Activated CD8-positive, alpha-beta memory T cell treated with anti-CD3 and anti-CD28 coated beads for 1 hour (primary cell): ENCODE measurements at places on chromosomes 12 and 14.

DNA sequence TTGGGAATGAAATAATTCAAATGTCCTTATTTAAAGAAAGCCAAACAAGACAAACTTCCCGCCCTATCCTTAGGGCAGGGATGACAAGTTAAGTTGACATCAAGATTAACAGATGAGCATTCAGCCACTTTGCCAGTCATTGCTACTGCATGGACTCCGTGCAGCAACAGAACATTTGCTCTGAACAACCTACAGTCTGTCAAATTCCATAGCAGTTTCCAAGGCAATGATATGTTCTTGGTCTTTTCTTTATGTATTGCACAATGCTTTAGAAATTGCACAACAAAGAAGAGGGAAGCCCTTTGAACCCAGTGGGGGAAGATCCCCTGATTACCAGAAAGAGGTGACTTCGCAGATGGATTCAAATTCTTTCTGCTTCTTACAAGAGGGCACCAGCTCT is 269.8 kb downstream of the BCAT1 start:
- DNase-seq = no peak

DNA sequence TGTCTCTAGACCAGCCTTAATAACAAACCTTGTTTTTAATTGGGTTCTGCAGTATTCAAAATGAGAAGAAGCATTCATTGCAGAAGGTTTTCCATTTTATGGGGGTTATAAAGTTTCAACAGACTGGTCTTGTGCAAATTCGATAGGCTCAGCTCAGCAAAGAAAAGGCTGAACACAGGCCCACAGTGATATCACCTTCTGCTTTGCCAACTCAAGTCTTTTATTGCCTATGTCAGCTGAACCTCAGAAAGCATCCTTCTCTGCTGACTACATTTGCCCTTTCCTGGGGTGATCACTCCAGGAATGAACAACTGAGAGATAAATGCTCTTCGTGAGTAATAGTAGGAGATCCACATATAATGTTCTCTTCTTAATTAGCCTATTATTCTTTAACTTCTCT is 134.5 kb upstream of the CCDC175 start:
- DNase-seq = no peak

DNA sequence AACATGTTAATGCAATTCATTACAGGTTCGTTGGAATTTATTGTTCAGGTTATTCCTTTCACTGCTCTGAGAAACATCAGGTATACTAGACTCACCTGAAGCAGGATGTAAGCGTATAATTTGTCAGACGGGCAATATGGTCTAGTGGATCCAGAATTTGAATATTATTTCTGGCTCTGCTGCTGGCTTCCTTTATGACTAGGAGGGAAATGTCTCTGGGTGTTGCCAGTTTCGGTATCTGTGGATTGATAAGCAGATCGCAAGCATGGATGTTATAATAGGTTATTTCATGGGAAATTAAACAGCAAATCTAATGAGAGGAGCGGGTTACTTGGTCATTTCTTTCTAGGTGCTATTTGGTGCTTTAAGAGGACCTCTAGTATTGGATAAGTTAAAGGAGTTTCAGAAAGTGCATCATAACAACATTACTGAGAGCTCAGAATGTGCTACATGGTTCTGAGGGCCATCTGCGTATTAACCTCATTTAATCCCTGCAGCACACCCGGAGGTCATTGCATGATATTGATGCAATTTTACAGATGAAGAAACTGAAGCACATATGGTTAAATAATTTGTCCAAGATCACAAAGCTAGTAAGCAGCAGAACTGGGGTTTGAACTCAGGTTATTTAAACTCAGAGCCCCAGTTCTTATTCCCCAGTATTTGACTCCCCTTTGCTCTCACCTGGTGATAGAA is 47.3 kb upstream of the BCAT1 start:
- DNase-seq = no peak

DNA sequence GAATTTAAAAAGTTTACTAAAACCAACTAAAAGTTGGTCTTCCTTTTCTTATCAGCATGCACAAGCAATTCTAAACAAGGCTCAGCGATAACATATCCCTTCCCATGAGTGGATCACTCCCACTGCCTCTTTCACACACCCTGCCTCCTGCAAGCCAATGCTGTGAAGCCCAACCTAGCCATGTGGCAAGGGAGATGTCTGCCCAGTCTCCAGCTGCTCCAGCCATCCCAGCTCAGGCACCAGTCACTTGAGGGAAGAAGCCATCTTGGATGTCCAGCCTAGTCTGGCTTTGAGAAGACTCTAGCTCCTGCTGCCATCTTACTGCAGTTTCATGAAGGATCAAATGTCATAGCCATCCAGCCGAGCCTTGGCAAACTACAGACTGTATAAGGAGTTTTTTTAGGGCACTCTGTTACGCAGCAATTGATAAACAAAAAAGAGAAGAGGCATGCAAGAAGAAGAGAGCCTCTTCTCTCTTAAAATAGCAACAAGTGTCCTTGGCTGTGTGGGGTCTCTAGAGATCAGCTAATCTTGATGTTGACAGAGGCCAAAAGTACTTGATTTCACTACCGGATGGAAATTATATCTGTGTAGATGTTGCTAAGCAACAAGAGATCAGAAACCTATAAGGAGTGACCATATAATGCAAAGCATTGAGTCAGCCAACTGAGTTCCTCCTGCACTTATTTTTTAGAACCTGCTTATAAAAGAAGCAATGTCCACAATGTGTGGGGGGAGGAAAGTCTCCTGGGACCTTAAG is 108.9 kb downstream of the PTCSC3 start:
- DNase-seq = no peak

GRCh38 chr12:48542300-48542928 is 17.0 kb downstream of the OR8S1 start:
- DNase-seq = peak; percentile 14

- no peak for DNase-seq
Measured at GRCh38 chr12:43099691-43100163, 452.3 kb downstream of the ADAMTS20 start.

GRCh38 chr12:24974216-24974615 is 25.3 kb upstream of the BCAT1 start:
- no peak for DNase-seq

GRCh38 chr12:113146999-113147398 is 2.5 kb upstream of the CFAP73 start:
- no peak for DNase-seq

DNA sequence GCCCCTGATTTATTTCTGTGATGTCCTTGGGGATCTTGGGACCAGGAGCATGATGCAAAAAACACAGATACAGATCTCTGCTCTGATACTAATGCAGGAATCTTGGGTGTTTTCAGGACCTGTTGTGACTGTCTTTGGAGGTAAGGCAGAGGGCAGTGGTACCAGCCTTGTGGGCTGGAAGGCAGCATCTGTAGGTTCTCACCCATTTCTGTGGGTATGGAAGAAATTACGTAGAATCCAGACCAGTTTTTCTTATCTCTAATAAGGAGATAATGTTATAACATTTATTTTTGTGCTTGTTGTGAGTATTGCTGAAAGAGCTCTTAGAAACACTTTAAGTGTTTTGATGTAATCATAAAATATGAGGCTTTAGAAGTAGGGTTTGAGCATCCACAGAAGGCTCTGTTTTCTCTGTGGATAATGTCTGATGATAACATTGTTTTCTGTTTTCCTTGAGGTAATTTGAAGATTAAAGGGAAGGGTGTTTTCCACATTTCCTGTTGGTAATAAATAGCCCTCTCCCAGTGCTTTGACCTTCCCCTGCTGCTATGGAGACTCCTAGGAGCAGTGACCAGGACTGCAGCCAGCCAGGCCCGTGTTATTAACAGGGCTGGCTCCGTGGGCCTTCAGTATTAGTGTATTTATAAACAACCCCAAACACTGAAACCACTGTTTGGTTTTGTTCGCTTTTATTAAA is 9.4 kb upstream of the DCP1B start:
- no peak for DNase-seq

DNA sequence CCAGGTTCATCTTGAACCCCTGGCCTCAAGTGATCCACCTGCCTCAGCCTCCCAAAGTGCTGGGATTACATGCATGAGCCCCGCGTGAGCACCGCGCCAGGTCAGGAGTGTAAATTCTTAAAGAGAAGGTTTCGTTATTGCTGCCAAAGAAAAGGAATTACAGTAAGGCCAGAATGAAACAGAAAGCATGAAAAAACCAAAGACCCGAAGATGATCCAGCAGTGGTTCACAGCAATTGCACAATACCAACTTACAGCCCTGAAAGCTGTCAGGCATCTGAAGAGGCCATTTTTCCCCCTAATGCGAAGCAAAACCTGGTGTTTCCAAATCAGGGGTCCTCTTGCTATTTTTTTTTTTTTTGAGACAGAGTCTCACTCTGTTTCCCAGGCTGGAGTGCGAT is 10.3 kb downstream of the RBM23 start:
- no peak for DNase-seq

- no peak for DNase-seq
Measured at GRCh38 chr14:67933266-67933665, 113.7 kb downstream of the RAD51B start.

DNA sequence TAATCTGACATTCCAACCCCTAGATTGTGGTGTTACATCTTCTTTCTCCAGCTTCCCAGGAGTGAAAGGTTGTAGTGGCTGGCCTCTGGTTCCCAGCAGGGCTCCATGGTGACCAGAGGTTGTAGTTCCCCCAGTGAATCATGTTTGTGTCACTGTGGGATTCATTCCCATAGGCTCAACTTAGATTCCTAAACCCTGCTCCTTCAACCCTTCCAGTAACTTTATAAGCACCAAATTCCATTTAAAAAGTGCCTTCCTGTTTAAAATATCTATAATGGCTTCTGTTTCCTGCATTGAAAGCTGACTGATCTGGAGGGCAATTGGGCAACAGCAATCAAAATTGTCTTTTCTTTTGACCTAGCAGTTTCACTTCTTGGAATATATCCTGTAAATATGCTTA is 40.5 kb upstream of the TBC1D15 start:
- no peak for DNase-seq

DNA sequence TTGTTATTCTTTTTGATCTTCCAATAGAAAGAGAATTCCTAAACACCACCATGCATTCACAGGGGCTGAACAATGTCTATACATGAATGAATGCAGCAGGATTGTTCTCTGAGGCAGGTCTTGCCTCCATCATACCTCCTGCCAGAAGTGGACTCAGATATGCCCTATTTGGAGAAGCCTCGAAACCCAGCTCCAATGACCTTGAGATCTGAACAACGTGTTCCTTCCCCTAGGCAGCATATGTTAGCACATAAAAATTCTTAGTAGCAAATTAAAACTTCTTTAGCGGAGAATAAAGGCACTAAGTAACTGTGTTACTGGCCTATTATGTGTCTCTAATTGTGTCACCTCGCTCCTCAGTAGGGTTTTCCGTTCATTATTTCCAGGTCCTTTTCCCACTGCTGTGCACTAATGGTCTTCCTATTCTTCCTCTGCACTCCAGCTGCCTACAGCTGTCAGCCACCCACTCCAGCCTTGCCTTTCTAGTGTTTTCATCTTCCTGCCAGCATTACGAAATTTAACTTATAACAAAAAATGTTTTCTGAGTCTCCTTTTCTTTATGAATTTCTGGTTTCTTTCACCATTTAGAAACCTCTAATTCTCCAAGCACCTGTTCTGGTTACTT is 62.6 kb upstream of the IGF1 start:
- DNase-seq = no peak

GRCh38 chr14:80784820-80785219 is 156.7 kb downstream of the CEP128 start:
- no peak for DNase-seq

- peak; percentile 19 for DNase-seq
Measured at GRCh38 chr12:12007001-12007712, 63.6 kb upstream of the BCL2L14 start.

GRCh38 chr14:58643366-58643765 is 5.6 kb downstream of the DACT1 start:
- no peak for DNase-seq

DNA sequence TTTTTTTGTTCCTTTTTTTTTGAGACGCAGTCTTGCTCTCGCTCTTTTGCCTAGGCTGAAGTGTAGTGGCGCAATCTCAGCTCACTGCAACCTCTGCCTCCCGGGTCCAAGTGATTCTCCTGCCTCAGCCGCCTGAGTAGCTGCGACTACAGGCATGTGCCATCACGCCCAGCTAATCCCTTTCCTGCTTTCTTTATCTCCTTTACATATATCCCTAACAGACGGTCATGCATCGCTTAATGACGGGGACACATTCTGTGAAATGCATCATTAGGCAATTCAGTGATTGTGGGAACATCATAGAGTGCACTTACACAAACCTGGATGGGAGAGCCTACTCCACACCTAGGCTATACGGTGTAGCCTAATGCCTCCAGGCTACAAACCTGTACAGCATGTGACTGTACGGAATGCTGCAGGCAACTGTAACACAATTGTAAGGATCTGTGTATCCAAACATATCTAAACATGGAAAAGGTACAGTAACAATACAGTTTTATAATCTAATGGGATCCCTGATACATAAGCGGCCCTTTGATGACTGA is 32.8 kb downstream of the NOS1 start:
- no peak for DNase-seq

- DNase-seq = no peak
Measured at GRCh38 chr14:99475179-99475578, 5.5 kb downstream of the SETD3 start.

GRCh38 chr14:32587461-32587860 is 258.4 kb downstream of the AKAP6 start:
- DNase-seq = no peak

DNA sequence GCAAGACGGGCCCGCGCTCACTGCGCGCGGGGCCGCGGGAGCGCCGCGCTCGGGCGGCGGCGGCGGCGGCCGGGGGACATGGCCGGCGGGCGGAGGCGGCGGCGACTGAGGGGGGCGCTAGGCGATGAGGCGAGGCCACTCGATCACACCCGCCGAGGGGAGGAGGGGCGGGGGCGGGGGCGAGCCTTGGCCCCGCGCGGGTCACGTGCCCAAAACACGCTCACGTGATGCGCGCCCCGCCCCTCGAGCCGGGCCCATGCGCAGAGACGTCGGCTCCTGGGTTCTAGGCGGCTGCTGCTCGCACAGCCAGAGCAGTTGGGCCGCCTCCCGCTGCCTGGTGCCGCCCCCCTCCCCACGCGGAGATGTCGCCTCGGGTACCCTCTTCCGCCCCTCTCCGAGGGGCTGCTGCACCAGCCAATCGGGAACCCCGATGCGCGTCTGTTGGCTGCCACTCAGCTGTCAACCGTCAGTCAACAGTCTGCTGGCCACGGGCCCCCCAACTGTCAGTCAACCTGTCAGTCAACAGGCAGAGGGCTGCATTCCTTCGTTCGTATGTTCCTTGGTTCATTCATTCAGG is at the start of gene SPPL3:
Gene SPPL3 (minus strand): TSS at position 162 of the 577 bp plus-strand sequence. CDS start 491 bp downstream, outside the sequence.
- DNase-seq = peak; percentile 93

- DNase-seq = no peak
Measured at GRCh38 chr14:69464379-69464778, 20.1 kb upstream of the PLEKHD1 start.

DNA sequence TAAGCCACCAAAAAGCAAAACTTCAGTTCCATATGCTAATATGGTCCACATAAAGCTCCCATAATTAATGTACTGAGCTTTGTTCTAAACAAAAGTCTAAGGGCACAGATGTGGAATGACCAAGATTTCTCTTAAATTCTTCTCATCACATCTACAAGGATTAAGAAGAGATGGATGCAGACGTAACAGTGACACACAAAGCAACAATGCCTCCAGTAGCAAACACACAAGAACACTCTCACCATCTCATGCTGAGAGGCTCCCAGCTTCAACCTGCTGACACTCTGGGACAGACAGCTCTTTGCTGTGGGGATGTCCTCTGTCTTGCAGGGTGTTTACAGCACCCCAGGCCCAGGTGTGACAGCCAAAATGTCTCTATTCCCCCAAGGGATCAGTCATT is 48.2 kb downstream of the SETD3 start:
- DNase-seq = no peak
